ENCODE measurements at places on chromosomes 7 and 10.

- no peak for DNase-seq
Measured at GRCh38 chr10:103733045-103733419, 122.3 kb downstream of the SH3PXD2A start.

- no peak for DNase-seq
Measured at GRCh38 chr10:43070121-43071085, 6.5 kb upstream of the RET start.

DNA sequence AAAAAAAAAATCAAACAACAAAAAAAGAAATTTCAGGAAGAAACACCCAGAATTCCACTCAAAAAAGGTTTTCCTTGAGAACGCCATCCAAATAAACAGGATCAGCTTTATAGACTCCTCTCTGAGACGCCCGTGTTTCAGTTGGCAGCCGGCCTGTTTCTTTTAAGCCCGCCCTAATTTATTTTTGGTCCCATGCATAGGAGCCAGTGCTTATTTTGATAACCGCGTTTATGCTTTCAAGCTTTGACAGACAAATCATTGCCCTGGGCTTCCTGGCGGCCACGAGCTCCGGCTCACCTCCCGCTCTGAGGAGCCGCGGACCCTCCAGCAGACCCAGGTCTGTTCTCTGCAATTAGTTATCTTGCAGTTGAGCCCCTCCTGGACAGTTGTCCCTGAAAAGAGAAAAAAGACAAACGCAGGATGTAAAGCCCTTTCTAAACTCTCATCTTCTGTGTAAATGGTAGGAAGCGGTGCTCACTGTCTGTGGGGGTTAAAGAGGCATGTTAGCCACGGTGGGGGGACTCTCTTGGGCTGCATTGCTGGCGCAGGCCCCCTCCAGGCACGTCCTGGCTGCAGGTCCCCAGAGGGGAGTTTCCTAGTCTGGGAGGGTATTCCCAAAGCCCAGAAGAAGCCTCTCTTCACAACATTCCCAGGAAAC, 22.2 kb upstream of the UNCX start:
- DNase-seq: no peak

GRCh38 chr7:111460695-111461094, 101.6 kb downstream of the IMMP2L start:
- no peak for DNase-seq

GRCh38 chr10:32038777-32039176, 17.4 kb downstream of the KIF5B start:
- DNase-seq: no peak

GRCh38 chr10:52949899-52950298, 177.3 kb upstream of the MBL2 start:
- DNase-seq: no peak

- DNase-seq: no peak
Measured at GRCh38 chr10:78435484-78436221, 402.0 kb downstream of the RPS24 start.

GRCh38 chr10:86224354-86225102, 142.1 kb downstream of the GRID1 start:
- no peak for DNase-seq
